A549 treated with CpdA at 1 μM for 4 hours (cell line): ENCODE measurements at places on chromosomes 13 and 19. TPM values are rescaled to one million over a fixed set of nuclear protein-coding genes. Genes with fewer than 3 reads are reported as not detected.

The CYP4F8 gene
- total RNA-seq: not detected in 5 replicates

The N4BP2L2 gene
- 18.4 to 26.3 TPM (median 21.9 TPM) in 5 replicates for total RNA-seq

The RGL3 gene
- total RNA-seq: 1.3 to 2.4 TPM (median 1.8 TPM) in 5 replicates

The CRTC1 gene
- total RNA-seq: 3.9 to 5.7 TPM (median 4.5 TPM) in 5 replicates

The PCP2 gene
- total RNA-seq: 0.22 TPM in 1 of 5 replicates, not detected in the others

The ZNF221 gene
- 0.23 to 0.90 TPM (median 0.61 TPM) in 5 replicates for total RNA-seq

The PLPP2 gene
- total RNA-seq: 75.3 to 116 TPM (median 112 TPM) in 5 replicates

The BEST2 gene
- total RNA-seq: 0.05 to 0.10 TPM (median 0.08 TPM) in 3 of 5 replicates, not detected in the others

The NAPSA gene
- total RNA-seq: 0.71 to 1.9 TPM (median 1.5 TPM) in 5 replicates

The OVOL3 gene
- total RNA-seq: 0.17 to 0.43 TPM (median 0.23 TPM) in 3 of 5 replicates, not detected in the others

The FCER2 gene
- not detected in 5 replicates for total RNA-seq

The SHANK1 gene
- total RNA-seq: 0.07 to 0.35 TPM (median 0.20 TPM) in 5 replicates

The PRTN3 gene
- 0.21 to 0.36 TPM (median 0.29 TPM) in 4 of 5 replicates, not detected in the other for total RNA-seq

The RASL11A gene
- total RNA-seq: 2.7 to 4.9 TPM (median 3.6 TPM) in 5 replicates

The EDNRB gene
- total RNA-seq: not detected in 5 replicates

The CGB1 gene
- 0.27 to 0.64 TPM (median 0.38 TPM) in 3 of 5 replicates, not detected in the others for total RNA-seq

The CYP4F12 gene
- 0.97 to 1.6 TPM (median 1.5 TPM) in 5 replicates for total RNA-seq

The ZNF730 gene
- total RNA-seq: not detected in 5 replicates

The PSG1 gene
- 0.20 to 0.39 TPM (median 0.24 TPM) in 5 replicates for total RNA-seq

The FCAR gene
- not detected in 5 replicates for total RNA-seq

The SCN1B gene
- total RNA-seq: 12.0 to 19.3 TPM (median 16.7 TPM) in 5 replicates

The IRS2 gene
- total RNA-seq: 9.5 to 13.6 TPM (median 11.2 TPM) in 5 replicates

The RFX1 gene
- 3.5 to 7.8 TPM (median 6.1 TPM) in 5 replicates for total RNA-seq

The JSRP1 gene
- 0.79 to 1.2 TPM (median 0.89 TPM) in 5 replicates for total RNA-seq

The VSTM2B gene
- not detected in 5 replicates for total RNA-seq

The VAV1 gene
- 6.2 to 9.5 TPM (median 7.4 TPM) in 5 replicates for total RNA-seq

The TNFSF9 gene
- total RNA-seq: 4.1 to 9.2 TPM (median 7.2 TPM) in 5 replicates
